H9 (cell line): ENCODE measurements at places on chromosomes 7 and 10.

DNA sequence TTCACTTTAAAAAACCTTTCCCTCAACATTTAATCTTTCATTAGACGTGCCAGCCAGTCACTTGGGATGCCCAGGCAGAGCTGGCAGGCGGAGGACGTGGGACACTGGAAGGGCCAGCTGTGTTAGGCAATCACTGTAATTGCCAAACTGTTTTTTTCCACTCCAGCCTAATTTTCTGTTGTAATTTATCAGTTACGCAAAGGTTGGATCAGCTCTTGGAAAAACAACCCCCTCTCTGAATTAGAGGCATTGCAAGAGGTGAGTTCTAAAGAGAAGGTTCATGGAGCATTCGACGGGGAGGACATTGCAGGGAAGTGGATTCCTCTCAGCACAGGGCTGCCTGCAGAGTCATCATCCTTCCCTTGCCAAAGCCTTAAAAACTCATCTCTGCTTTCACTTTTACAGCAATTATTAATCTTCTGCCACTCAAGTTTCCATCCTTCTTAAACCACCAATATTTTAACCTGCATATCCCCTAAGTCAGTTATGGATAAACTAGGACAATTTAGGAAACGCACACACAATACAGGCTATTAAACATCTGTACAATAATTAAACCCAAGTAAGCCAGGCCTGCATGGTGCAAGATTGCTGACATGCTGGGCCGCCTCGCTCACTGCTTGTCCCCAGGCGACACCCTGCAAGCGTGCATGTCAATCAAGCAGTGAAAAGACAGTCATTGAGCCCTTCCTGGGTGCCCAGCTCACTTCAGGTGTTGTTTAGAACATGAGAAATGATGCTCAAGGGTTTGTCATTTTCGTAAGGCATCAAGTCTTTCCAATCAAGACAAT is 272.3 kb upstream of the RNF32 start:
- DNase-seq = no peak

DNA sequence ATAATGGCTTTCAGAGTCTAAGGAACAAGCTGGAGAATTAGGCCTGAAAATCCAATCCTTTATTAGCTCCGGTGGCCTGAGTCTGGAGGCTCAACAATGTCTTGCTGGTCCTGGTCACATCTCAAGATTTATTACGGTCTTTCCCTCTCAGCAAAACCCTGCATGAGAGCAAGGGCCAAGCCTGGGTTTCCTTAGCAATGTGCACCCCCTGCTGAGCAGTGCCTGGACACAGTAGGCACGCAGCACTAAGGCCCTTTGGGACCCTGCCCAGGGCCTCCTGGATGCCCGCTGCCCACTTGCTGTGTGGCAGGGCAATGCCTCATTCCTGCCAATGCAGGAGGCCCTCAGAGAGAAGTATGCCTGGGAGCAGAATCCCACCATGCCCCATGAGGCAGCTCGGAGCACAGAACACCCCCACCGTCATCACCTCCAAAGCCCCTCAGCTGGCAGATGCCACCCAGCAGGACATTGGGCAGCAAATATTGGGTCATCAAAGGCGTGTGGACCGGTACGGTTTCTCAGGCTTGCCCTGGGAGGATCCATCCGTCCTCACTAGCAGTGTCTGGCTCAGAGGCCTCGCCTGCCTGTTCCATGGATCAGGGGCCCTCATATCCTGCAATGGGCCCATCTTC is 156.4 kb downstream of the OAT start:
- DNase-seq = no peak

DNA sequence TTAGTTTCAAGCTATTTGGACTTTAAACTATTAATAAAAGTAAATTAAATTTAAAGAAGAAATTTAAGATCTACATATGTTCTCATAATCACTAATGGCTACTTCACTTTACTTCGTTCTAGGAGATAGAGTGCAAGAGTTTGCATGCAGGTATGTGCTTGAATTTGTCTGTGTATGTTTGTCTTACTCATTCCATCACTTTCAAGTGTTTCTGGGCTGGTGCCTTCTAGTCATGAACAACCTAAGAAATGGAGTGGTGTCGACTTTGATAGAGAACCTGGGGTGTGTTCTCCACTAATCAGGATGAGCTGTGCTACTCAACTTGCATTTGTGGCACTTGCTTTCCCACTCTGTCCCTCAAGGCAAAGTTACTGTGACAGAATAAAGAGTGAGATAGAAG is 169.9 kb downstream of the KCND2 start:
- DNase-seq = no peak

DNA sequence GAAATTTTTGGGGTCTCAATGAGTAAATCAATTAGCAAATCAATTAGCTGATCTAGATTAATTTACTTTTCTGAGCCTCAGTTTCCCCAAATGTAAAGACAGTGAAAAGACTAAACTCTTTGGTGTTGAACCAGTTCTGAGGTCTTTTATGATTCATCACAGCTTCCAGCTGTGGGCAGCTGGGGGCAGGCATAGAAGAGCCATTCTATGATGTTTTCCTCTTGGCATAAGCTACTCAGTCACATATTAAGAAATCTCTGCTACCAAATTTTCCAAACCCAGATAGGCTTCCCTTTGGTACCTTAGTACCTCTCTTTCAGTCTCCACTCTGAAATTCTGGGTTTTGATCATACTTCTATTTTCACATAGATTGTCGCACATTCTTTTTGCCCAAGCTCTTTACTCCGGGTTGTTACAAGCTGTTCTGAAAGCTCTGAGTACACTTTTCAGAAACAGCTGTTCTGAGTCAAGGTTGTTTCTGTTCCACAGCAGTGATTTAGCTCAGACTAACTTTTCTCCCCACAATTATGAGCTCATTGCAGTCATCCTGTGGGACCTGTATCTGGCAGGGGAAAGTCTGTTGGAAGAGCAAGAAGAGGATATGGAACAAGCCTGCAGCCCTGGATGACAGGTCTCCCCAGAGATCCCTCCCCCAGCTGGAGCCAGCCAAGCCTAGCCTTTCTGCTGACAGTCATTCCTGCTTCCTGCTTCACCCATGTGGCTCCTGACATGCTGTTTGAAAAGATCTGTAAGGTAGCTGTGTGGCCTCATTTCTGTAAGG is 599.6 kb upstream of the GHITM start:
- peak; percentile 48 for DNase-seq
